Tracheal epithelial cell (primary cell): ENCODE measurements at places on chromosomes 1 and 21. TPM values are rescaled to one million over a fixed set of nuclear protein-coding genes. Genes with fewer than 3 reads are reported as not detected.

HOOK1 gene
- 9.2 and 11.1 TPM in 2 replicates for total RNA-seq

ZMYM4 gene
- 19.8 and 25.2 TPM in 2 replicates for total RNA-seq

ARMH1 gene
- total RNA-seq = 1.1 TPM in 1 of 2 replicates, not detected in the other

CELSR2 gene
- total RNA-seq = 28.4 and 29.6 TPM in 2 replicates

ABCA4 gene
- total RNA-seq = 0.64 and 0.72 TPM in 2 replicates
